Activated CD4-positive, alpha-beta T cell treated with anti-CD3 and anti-CD28 coated beads for 48 hours (primary cell): ENCODE measurements at places on chromosomes 16 and 17.

DNA sequence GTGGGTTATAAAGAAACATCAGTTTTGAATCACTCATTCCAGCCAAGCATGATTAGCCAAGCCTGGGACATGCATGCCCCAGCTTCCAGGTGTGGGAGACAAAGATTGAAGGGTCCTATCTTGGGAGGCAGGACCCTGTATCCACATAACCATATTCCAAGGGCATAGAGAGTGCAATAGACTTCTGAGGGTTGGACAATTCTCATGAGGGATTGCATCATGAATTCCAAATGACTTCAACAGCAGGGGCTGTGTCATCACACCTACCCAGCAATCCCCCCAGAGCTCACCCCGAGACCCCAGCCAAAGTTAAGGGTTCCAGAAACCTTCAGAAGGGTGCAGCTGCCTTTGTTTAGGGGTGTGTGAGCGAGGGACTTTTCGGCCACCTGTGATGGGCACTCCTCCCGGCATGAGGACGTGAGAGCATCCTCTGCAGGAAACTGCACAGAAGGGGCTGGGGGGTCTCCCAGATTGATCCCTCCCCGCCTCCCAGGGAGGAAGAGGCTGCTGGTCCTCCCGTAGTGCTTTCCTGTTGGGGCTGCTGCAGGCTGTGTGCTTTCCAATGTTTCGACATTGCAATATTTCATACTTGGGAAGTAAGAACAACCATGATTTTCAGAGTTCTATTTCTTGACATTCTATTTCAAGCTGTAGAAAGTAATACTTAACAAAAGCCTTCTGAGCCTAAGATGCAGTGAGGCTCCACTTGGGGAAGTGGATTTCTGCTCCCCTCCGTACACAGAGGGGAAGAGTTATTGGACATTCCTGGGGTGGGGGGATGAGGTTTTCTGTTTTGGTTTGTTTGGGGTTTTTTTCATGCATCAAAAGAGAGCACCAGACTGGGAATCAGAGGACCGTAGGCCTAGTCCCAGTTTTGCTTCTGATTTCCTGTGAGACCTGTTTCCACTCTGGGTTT is 13.3 kb upstream of the PITPNM3 start:
- no peak for DNase-seq

GRCh38 chr17:4527566-4528125 is 27.5 kb downstream of the MYBBP1A start:
- DNase-seq = no peak

DNA sequence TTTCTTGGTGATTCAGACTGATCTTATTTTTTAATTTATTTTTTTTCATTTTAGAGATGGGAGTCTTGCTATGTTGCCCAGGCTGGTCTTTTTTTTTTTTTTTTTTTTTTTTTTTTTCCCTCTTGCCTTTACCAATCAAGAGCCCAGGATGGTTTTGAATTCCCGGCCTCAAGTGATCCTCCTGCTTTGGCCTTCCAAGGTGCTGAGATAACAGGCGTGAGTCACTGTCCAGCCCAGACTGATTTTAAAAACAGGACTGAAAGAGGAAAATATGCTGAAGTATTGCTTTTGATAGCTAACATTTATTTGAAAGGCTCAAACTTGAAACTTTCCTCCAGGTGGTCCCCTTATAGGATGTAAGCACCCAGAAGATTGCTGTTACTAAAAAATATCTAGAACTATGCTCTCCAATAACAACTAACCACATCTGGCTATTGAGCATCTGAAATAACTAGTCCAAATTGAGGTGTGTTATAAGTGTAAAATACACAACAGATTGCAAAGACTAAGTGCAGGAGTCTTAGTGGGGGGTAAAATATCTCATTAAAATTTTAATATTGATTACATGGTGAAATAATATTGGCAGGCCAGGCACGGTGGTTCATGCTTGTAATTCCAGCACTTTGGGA is 15.8 kb upstream of the BRIP1 start:
- DNase-seq = no peak

- DNase-seq = no peak
Measured at GRCh38 chr17:58371300-58371950, 19.4 kb upstream of the SUPT4H1 start.

GRCh38 chr16:8798535-8799157 is 1.0 kb downstream of the PMM2 start:
- no peak for DNase-seq

- DNase-seq = peak; percentile 1
Measured at GRCh38 chr17:42285346-42286050, 2.8 kb upstream of the STAT5A start.

DNA sequence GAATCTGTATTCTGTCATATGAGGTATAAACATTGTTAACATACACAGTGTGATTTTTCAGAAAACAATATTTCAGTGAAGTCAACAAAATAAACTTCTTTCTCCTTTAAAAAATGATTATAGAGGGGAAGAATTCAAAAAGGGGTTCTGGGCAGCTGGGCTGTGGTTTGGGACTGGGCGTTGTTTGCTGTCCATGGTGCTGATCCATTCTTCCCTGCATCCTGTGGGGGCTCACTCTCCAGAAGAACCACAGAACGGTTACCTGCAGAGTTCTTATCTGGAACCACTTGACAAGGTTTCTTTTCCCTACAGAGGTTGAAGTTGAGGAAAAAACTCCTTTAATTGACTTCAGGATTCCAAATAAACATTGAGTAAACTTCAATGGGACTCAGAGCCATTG is 1091.0 kb downstream of the CDH8 start:
- DNase-seq = no peak

GRCh38 chr17:82194765-82195164 is 17.9 kb downstream of the CCDC57 start:
- DNase-seq = no peak

DNA sequence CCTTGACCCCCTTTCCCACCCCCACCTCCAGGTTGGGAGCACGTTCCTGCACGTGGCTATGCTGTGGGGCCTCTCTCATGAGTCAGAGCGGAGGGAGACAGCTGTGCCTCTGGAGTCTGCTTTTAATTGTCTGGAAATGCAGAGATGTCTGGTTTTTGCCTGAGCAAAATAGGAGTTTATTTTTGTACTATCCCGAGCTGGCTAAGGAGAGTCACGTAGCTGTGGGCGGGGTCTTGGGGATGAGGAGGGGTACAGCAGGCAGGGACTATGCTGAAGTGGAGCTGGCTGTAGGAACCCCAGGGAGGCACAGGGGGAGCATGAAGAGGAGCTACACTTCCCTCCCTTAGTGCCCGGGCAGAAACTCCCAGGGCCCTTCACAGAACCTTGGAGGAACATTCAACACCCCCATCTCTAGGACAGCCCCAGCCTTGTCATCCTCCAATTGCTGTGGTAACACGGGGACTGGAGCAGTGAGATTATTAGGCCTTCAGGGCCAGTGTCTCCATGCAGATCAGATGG is 44.7 kb upstream of the LGALS9 start:
- no peak for DNase-seq

DNA sequence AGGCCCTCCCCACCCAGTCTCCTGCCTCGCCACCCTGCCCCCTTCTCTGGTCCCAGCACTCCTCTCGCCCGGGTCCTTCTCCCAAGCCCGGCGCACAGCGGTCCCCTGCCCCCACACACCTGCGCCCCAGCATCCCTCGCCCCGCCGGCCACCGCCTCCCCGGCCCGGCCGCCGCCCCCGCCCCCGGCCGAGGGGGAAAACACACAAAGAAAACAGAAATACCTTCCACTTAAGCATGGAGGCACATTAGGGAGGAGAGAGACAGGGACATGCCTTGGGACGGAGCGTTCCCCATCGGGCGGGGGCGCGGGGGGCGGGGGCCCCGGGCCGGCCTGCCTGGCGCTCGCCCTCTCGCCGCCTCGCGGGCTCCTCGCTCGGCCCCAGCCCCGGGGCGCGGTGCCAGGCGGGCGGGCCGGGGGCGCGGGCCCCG is 326 bp downstream of the SRCIN1 start:
- no peak for DNase-seq

GRCh38 chr16:29745853-29746345 is at the start of gene C16orf54:
TSS of gene C16orf54 (minus strand) at chr16:29745990. CDS start at chr16:29744951, 1,039 bp downstream.
- DNase-seq = peak; percentile 87
